ENCODE measurements at places on chromosomes 5 and 9.

DNA sequence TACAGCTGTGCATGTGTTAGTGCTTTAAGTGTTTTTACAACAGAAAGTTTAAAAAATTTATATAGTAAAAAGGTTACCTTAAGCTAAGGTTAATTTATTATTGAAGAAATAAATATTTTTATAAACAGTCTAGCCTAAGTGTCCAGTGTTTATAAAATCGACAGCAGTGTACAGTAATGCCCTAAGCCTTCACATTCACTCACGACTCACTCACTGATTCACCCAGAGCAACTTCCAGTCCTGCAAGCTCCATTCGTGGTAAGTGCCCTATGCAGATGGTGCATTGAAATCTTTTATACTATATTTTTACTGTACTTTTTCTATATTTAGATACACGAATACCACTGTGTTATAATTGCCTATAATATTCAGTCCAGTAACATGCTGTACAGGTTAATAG lies 159.1 kb downstream of the ROR2 start:
- DNase-seq = no peak

DNA sequence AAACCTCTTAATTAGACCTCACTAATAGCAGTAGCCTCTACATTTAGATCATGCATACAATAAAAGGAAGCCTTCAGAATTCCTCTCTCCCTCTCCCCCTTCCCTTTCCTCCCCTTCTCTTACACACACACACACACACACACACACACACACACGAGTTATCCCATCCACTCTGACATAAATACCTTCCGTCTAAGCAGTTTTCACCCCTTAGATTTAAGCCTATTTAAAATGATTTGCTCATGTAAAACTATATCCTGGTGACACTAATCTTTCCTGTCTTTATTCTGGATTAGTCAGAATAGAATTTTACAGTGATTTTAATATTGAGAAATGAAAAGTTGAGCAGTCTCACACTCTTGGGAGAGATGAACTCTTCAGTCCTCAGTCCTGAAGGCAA lies 35.0 kb downstream of the PRELID2 start:
- no peak for DNase-seq

GRCh38 chr9:111131211-111131610 lies 92.9 kb upstream of the LPAR1 start:
- no peak for DNase-seq

GRCh38 chr5:138985683-138986082 lies 110.5 kb upstream of the LRRTM2 start:
- no peak for DNase-seq

- DNase-seq = no peak
These were observed 888 bp downstream of the RABGAP1 start for GRCh38 chr9:122941582-122942234.

DNA sequence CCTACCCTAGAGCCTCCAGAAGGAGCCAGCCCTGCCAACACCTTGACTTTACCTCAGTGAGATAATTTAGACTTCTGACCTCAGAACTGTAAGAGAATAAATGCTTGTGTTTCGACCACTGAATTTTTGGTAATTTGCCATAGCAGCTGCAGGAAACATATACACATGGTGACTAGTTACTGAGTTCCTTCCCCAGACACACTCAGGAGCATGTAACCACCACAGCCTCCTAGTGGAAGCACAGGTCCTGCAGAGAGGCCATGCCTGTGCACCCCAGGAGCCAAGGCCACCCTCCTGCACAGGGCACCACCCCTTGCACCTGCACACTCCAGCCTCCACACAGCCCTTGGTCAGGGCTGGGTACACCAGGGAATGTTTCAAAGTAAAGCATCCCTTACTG lies 7.6 kb upstream of the CAMSAP1 start:
- no peak for DNase-seq
